ENCODE measurements at places on chromosomes 11 and 22.
A peak's percentile ranks its signal among the peaks of the same experiment; 100 is the strongest.

DNA sequence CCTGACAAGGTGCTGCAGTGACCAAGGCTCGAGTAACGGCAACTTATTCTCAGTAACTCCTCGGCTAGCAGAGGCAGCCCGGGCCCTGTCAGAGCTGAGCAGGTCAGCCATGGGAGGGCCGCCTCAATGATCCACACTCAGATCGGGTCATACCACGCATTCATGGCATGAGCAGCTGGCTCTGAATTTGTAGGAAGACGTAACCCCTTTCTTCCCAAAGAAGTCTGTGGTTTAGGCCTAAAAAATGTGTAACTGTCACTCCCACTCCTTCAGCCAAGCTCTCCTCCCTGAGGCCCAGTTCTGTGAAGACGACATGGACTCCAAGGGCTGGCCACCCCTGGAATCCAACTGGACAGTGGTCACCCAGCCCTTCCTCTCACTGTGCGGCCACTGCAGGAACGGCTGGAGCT lies 30.0 kb downstream of the PPP2R1B start:
- H3K36me3 ChIP-seq: no peaks in the 10 kb centered on the region
- H3K27ac ChIP-seq: peak overlapping the region; percentile 82
- DNase-seq: no peak
- H3K4me3 ChIP-seq: no peak overlapping the region
- H3K27me3 ChIP-seq: no peaks in the 10 kb centered on the region

- no peak overlapping the region for H3K4me3 ChIP-seq
- H3K4me1 ChIP-seq: no peaks in the 10 kb centered on the region
- H3K27me3 ChIP-seq: no peaks in the 10 kb centered on the region
- no peak for DNase-seq
- H3K36me3 ChIP-seq: no peaks in the 10 kb centered on the region
- no peak overlapping the region for H3K27ac ChIP-seq
Measured at GRCh38 chr11:14384338-14384737, 25.4 kb upstream of the RRAS2 start.

DNA sequence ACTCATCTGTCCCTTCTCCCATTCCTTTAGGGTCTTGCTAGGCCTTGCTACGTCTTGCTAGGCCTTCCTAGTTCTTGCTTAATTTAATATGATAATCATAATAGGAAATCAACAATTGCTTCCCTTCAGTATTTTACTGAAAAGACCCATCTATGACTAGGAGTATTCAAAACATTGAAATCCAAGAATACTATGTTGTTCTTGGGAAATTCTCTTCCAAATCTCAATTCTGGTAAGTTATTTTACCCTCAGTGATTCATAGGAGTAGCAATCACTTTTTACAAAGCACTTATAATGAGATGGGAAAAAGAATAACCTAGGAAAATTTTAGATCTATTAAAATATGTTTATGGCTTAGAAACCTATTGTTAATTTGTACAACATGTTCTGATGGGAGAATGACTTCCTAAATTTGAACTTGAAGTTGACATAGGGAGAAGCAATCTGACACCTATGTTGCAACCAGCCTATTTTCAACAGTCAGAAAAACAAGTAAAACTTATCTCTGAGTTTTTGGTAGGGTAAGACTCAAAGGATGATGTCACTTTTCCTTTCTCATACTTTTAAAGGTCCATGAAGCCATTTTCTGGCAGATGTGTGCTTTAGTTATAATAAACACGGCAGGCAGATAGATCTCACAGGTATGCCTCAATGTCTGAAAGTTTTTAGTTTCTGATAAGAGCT lies 29.5 kb upstream of the HIPK3 start:
- H3K4me3 ChIP-seq: no peak overlapping the region
- no peaks in the 10 kb centered on the region for H3K4me1 ChIP-seq

GRCh38 chr11:9003573-9004182 lies at the start of gene NRIP3:
Gene NRIP3 (minus strand): TSS chr11:9004001. CDS start chr11:9003935, 66 bp downstream.
- H3K36me3 ChIP-seq: no peaks in the 10 kb centered on the region
- H3K27me3 ChIP-seq: no peaks in the 10 kb centered on the region
- peak; percentile 59 for DNase-seq
- H3K4me1 ChIP-seq: no peaks in the 10 kb centered on the region
- H3K27ac ChIP-seq: no peak within 1 kb of the TSS
- H3K4me3 ChIP-seq: peak within 1 kb of the TSS; percentile 22
